ENCODE measurements at places on chromosomes 4 and X.

DNA sequence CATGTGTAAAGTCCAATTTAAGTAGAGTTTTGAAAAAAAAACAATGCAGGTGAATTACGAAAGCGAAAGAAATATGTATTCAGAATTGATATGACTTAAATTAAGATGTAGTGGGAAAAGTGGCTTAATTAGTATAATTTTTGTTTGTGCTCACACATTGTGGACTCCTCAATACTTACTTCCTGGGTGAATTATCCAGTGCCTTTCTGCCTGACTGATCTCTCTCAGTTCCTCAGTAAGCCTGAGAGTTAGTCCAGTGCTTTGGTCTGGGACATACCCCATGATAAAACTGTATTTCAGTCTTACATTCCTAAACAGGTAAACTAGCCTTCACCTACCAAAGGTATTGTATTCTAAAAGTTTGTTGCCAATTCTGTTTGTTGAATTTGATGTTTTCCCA is 8.4 kb downstream of the PGAM4 start:
- DNase-seq, result no peak

DNA sequence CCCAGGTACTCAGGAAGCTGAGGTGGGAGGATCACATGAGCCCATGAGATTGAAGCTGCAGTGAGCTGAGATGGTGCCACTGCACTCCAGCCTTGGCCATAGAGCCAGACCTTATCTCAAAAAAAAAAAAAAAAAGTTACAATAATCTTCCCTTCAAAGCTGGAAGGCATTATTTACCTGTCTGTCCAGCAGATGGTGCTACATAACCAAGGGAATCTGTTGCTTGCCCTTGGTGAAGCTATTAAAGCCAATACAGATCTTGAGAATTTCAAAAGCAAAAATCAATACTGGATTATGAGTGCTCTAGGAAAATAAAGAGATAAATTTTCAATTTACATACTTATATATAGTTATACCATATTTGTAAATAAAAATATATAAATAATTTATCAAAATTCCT is 25.9 kb downstream of the PKD2 start:
- no peak for DNase-seq

GRCh38 chr4:113483131-113483530 is 278.4 kb downstream of the CAMK2D start:
- DNase-seq, result no peak

GRCh38 chrX:47573341-47574075 is 8.7 kb upstream of the TIMP1 start:
- DNase-seq, result no peak

DNA sequence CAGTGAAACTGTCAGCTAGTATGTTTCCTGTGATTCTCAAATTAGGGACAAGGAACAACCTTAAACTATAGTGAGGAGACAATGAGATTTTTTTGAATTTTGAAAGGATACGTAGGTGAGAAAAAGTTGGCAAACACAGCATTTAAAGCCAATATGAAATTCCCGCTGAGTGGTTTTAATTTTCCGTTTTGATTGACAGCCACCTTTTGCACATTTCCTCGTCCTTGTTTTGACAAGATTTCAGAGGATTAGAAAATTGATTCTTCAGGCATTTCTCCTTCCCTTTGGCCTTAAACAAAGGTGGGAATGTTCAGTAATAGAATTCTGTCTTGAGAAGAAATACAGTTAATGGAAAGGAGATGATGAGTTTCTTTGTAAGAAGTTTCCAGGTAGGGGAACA is 52.2 kb downstream of the RAPGEF2 start:
- DNase-seq, result no peak

GRCh38 chr4:78529569-78530209 is 21.9 kb upstream of the ANXA3 start:
- no peak for DNase-seq

GRCh38 chr4:76067652-76068286 is 6.7 kb upstream of the ART3 start:
- DNase-seq, result peak; percentile 39

DNA sequence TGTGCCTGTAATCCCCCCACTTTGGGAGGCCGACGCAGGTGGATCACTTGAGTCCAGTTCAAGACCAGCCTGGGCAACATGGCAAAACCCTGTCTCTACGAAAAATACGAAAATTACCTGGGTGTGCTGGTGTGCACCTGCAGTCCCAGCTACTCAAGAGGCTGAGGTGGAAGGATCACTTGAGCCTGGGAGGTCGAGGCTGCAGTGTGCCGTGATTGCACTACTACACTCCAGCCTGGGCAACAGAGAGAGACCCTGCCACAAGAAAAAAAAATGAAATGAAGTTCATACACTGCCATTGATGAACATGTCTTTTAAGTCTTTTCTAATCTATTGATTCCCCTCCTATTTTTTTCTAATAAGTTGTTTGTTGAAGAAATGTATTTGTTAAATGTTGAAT is 5.0 kb upstream of the ZFX start:
- no peak for DNase-seq

DNA sequence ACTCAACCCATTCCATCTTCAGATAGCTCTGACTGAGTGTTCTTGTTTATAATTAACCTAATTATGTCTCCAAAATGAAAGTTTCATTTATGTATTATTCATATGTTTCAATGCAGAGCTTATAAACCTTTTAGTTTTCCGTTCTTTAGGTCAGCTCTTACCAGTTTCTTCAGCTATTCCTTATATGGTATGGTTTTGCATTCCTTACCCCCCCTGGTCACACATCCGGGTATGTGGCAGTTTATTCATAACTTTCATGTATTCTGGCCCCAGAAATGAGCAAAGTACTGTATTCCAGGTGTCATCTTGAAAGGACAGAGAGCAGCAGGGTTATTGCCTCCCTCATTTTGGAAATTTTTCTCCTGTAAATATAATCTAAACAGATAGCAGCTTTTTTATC is 16.8 kb upstream of the IGSF1 start:
- DNase-seq, result no peak

GRCh38 chrX:110131031-110131430 is 128.1 kb downstream of the TMEM164 start:
- DNase-seq, result no peak

GRCh38 chr4:168621806-168622589 is 125.1 kb downstream of the PALLD start:
- DNase-seq, result no peak

DNA sequence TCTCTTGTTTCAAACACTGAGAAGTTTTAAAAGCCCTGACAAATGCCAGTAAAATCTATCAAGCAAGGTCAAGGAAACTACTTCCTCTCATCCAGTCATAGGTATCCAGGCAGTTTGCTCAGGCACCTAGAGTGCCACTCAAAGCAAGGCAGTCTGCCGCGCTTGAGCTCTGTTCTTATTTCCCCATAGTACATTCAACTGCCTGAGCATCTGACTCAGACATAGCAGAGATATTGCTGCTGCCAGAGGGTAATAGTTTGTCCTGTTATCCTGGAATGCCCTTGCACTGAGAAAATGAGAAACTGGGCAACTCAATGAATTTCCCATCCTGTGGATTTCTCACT is 16.1 kb upstream of the ATP8A1 start:
- no peak for DNase-seq

DNA sequence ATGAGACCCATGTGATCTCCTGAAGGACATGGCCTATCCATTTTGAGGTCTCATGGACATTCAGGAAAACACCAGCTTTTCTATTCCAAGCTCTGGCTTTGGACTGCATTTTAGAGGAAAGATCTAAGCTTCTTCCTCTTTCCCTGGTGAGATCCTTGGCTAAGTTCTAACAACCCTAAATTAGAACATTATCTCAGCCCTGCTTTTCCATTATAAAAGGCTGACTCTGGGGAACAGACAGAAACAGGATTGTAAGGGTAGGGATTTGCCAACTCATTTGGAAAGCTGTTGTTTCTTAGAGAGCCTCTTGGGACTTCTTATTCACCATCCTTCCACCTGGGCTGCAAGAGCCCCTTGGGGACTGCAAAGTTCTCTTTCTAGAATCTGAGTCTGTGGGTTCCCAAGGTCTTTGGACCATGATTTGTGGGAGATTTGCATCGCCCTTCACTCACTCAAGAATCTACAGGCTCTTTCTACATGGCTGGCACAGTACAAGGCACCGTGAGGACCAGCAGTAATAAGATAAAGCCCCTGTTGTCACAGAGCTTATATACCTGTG is 146.9 kb downstream of the FNIP2 start:
- no peak for DNase-seq

GRCh38 chrX:49845701-49846403 is 16.7 kb downstream of the PAGE4 start:
- no peak for DNase-seq

DNA sequence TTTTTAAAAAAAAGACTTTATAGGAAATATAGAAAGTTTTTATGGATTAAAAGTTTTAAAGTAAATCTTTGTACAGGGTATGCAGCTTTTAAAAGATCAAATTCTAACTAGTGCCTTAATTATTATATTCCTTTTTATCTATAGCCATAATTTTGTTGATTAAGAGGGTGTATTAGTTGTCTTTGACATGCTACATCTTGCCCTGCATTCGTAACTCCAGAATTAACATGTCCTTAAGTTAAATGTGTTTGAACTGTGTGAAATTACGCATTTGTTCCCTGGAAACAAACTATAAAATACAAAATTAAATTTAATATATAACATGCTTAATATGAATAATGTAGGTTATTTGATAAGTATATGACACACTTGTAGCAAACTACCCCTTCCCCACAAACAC is 66.3 kb downstream of the PTPN13 start:
- no peak for DNase-seq

DNA sequence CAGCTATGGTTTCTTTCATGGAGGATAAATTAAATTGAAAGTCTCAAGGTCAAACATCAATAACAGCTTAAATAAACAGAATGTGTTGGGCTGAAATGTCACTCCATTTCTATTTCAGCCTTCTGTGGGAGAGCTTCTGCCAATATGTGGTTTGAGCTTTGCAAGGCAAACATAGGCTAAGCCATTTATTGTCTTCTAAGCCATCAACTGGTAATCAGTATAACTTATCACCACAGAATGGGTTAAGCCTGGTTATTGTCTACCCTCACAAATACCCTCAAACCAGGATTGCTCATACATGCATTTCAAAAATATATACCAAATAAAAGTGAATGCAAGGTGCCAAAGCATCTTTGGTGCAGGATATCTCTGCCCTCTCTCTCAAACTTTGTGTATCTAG is 52.7 kb downstream of the GABRB1 start:
- no peak for DNase-seq

GRCh38 chrX:75603833-75604232 is 81.0 kb upstream of the ZDHHC15 start:
- DNase-seq, result no peak

DNA sequence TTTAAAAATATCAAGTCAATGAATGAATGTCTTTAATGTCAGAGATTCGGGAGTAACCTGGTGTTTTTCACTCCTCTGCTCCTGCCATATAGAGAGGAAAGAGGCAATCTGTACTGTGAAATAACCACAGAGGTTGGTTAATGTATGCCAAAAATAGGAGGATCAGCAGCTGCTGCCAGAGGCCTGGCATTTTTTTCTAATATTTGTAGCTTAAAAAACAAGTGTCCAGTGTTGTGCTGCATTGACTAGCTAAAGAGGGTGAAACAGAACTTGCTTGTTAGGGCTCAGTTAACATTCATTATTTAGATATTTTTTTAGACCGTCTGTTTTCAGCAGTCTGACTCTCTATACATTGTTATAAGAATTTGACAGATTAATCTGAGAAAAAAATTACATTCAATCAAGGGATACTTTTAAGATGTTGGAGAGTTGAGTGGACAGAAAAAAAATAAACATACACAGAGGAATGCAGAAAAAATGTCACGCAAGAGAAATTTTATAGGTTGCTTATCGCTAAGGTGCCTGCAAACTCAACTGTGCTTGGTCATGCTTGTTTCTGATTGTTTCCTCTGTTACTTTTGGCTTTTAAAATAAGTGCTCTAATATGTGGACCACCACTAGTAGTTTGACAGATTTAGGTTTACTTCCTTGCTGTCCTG is 392.3 kb upstream of the GALNT7 start:
- no peak for DNase-seq

GRCh38 chr4:64774626-64775025 is 365.4 kb upstream of the TECRL start:
- DNase-seq, result no peak

GRCh38 chr4:40940317-40940741 is 190.6 kb downstream of the NSUN7 start:
- no peak for DNase-seq

DNA sequence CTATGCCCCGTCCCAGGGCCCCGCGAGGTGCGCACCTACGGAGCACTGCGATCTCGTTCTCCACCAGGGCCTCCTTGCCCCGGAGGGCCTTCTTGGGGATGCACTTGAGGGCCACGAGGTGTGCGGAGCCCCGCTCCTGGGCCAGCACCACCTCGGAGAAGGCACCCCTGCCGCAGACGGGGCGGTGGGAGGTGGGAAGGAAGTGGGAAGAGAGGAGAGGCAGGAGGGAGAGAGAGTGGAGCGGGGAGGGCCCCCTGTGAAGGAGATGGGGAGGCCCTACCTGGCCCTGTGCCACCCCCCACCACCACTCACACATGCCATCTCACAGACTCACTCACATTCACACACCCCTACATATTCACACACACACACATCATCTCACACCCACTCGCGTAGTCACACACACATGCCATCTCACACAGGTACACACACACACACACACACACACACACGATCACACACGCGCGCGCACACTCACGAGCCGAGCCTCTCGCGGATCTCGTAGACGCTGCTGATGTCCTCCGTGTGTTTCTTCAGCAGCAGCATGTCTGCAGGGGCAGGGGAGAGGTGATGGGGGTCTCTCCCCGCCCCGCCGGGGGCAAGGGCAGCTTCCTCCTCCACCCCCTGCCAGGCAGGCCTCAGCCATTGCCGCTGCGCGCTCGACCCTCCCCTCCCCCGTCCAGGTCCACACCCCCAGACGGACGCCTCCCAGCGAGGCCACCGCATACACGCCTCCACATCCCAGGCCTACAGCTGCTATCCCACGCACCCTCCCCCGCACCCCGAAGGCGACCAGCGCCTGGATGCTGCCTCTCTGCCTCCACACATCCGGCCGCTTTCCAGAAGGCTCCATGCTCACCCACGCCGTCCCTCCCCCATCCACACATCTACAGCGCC is 834 bp downstream of the PNCK start:
- no peak for DNase-seq

- DNase-seq, result no peak
Observed at GRCh38 chrX:12497832-12498591, 293.2 kb upstream of the PRPS2 start.

DNA sequence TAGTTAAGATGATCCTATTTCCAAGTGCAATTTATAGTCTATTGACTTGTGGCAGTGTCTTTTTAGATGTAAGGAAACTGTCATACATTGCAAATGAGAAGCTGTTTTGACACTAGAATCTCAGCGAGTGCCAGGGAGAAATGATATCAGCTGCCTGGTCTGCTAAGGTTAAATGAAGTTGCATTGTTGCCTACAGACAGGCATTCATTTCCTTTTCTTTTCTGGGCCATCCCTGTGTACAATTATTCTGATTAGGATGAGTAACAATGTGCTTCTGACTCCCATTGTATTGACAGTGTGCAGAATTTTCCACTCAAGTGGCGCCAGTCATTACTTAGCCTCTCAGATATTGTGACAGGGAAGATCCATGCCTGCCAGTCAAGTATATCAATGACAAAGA is 231.2 kb downstream of the GPAT3 start:
- no peak for DNase-seq

- DNase-seq, result no peak
Observed at GRCh38 chrX:66166671-66167070, 2.6 kb downstream of the HEPH start.
